ENCODE measurements at places on chromosomes 4 and X.

DNA sequence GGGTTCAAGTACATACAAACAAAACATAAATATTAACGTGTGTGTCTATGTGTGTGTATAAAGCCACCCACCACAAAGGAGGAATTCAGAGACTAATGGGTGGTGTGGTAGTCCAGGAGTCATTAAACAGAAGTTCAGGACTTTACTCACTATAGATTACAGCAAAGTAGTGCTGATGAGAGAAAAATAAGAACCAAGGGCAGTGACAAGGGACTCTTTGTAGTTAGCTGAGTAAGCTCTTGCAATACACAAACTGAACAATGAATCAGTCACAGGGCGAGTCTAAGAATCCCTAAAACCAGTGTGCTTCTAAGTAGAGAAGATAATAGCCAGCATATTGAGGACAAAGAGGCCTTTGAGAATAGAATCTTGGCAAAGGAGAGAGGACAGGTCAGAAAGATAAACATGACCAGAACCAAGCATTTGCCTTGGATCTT is 232.4 kb downstream of the PPP3CA start:
- no peak for DNase-seq

- no peak for DNase-seq
Observed at GRCh38 chr4:14247767-14248166, 620.2 kb upstream of the BOD1L1 start.

DNA sequence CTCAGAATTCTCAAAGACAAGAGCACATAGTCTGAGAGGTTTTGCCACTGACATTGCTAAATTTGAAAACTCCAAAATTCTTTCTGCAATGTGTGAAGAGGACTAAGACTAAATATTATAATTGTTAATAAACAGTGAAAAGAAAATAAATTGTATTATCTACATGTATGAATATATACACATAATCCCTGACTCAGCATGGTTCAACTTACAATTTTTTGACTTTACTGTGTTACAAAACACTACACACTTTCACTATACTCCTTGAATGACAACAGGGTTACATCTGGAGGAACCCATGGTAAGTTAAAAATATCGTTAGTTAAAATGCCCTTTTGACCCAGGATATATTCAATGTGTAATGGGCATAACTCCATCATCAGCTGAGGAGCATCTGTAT is 2017.2 kb upstream of the TENM3 start:
- no peak for DNase-seq

- DNase-seq = no peak
Observed at GRCh38 chr4:47054130-47054529, 22.8 kb downstream of the GABRB1 start.

DNA sequence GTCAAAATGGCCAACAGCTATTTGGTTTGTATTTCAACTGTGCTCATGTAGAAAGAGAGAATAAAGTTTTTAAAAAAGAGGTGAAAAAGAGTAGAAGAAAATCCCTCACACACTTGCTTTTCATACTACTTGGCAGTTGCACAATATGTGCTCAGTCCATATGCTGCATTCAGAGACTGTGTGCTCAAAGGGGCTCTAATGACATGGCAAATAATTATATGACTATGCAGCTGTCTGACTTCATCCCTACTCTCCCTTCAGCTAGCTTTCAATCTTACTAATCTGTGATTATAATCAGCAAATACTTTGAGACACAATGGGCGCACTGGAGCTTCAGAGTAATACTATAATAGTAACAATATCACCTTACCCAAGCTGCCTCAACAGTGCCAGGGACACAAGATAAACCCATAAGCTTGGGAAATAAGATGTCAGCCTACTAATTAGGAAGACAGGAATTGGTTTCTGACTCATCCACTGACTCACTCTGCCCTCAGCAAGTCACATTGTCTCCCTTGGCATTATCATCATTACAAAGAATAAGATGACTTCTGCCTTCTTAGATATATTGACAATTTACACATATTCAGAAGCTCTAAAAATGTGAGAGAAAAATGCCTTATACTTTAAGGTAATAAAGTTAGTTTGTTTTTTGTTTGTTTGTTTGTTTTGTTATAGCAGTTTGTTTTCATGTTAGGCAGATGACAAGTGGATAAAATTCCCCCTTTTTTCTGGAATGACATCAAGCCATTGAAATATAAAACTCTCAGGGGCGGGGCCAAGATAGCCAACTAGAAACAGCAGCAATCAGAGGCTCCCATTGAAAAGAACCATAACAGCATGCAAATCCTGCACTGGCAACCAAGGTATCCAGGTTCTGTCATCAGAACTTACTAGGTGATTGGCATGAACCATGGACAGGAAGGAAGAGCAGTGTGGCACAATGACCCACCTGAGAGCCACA is 311.6 kb downstream of the FAM133A start:
- DNase-seq = no peak

GRCh38 chrX:99750721-99751120 is 659.4 kb downstream of the PCDH19 start:
- no peak for DNase-seq

GRCh38 chr4:7937006-7937405 is 2.7 kb downstream of the AFAP1 start:
- DNase-seq = no peak

DNA sequence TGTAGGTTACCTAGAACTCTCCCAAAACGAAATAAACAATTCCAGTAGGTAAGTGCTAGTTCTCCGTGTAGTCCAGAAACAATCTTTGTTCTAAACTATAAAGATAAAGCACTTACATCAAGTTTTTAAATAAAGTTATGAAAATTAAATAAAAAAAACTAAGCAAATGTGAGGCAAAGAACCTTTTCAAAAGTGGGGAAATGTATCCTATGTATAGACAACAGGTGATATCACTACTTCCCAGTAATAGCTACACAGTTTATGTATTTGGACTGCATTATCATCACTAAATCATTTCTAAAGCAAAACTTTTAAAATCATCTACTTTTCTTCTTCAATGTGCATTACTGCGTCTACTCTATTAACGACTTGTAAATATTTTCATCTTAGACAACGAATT is 2.0 kb downstream of the YTHDC1 start:
- DNase-seq = no peak

DNA sequence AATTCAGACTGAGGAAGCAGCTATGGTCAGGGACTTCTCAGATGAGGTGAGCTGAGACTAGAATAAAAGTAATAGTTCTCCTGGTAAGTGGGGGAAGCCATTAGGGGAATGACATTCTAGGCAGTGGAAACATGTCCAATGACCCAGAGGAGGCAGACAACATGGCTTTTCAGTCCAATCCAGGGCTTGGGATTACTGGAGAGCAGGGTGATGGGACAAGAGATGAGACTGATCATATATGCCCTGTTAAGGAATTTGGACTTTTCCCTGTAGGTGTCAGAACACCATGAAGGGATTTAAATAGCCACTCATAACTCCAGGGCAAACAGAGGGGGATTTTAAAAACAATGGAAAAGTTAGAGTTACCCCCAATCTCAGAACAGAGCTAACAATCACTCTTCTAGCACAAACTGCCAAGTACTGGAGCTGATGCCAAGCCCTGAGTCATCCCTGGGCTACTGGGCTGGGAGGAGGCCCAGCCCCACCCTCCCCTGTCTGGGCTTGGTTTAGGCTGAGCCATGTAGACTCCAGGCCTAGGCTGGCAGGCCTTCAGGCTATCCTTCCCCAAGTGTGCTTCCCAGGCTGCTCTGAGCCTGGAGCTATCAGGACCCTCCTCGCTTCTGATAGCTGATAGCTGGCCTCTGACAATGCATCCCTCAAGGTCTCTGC is 22.7 kb upstream of the MSN start:
- DNase-seq = peak; percentile 22
